ENCODE measurements at places on chromosomes 3 and 15.

DNA sequence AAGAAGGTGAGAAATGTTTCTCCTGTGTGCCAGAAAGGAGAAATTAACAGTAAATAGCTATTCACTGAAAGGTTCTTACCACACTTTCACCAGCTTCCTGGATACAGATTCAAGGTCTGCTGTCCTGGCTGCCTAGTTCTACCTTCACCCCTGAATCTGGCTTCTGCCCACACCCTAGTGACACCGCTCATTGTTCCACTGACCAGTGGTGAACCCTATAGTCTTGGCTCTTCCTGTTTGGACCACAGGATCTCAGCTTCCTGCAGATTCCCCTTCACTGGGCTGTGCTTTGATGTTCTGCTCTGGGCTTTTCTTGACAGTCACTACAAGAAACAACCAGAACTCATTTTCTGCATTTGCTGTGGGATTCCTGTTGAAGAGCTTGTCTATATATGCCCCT, 250.0 kb downstream of the XXYLT1 start:
- no peak for DNase-seq

DNA sequence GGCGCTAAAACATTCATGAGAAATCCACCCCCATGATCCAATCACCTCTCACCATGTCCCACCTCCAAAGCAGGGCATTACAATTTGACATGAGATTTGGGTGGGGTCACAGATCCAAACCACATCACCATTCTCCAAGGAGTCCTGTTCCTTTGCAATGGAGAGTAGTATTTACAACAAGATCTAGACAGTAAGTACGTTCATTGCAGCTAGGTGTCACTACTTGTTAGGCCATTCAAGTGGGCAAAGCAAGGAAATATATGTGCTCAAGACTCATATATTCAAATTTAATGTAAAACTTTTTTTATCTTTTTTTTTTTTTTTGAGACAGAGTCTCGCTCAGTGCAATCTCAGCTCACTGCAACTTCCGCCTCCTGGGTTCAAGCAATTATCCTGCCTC, 79.3 kb downstream of the AQP9 start:
- DNase-seq = no peak

DNA sequence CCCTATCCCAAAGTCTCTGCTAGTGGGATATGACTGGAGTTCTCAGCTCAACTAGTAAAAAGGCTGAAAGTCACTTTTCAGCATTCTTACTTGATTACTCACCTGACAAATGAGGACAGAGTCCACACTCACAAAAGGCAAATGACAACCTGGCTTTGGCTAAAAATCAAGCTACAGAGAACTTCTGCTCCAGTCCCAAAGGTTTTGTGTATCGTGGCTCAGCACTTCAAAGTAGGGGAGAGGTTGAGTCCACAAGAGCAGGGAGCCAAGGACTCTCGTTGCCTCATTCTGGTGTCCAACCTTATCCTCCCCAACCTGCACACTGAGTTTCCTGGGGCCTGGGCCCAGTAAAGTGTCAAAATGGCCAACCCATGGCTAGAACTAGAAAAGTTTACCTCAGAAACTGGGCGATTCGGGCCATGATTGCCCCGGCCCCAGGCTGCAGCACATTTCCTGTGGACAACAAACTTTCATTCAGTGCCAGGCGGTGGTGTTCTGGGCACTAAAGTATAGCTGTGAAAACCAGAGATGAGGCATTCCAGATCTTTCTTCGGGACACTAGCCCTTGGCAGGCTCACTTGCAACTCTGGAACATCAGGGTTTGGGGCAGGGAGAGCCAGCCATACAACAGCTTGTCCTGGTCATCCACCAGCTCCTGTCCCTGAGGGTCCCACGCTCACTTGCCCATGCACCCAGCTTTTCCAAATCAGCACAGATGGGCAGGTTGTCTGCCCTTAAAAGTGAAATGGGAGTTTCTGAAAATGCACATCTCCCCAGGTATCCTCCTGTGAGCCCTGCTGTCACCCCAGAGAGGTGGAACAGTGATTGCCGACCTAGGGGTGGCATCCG, 3.1 kb downstream of the ACAA1 start:
- DNase-seq = no peak

GRCh38 chr3:27907148-27907547, 185.0 kb upstream of the EOMES start:
- DNase-seq = no peak

- no peak for DNase-seq
These were observed 318.6 kb upstream of the ROBO1 start for GRCh38 chr3:80086426-80086825.

- no peak for DNase-seq
These were observed 112.6 kb downstream of the ERC2 start for GRCh38 chr3:56355570-56356185.

All from muscle of arm (tissue), 14 donors.